ENCODE measurements at places on chromosomes 3 and 15. TPM values are rescaled to one million over a fixed set of nuclear protein-coding genes. Genes with fewer than 3 reads are reported as not detected.

Gene EAF2
- 3.4 TPM for polyA plus RNA-seq

DNA sequence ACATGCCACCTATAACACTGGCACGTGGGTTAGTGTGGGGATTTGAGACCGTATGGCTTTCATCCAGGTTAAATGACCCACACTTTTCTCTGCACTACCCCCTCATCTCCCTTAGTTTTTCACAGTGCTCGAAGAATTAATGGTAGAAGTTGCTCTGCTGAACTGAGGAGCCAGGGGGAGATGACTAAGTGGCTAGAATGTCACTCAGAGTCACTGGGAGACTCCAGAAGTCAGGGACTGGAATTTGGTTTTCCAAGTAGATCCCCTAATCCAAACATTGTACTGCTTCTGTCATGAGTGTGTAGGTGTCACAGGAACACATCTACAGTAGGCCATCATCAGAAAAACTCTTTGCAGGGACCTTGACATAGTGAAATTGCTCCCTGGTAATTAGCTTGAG is 181.0 kb upstream of the RASGRP1 start:
- no peak for DNase-seq

GRCh38 chr15:39269821-39270220 is 311.1 kb upstream of the THBS1 start:
- no peak for DNase-seq

- no peak for DNase-seq
Observed at GRCh38 chr3:161096771-161097367, 8.3 kb downstream of the B3GALNT1 start.

All from psoas muscle (tissue), 8 donors.